Osteoblast (primary cell): ENCODE measurements at places on chromosomes 6 and 20. TPM values are rescaled to one million over a fixed set of nuclear protein-coding genes. Genes with fewer than 3 reads are reported as not detected.

Gene ZBTB12
- 2.1 and 3.6 TPM in 2 replicates for total RNA-seq

Gene FRK
- 1.1 and 1.2 TPM in 2 replicates for total RNA-seq

Gene CTCFL
- not detected in 2 replicates for total RNA-seq

Gene HCRTR2
- under 0.01 TPM in 1 of 2 replicates, not detected in the other for total RNA-seq

Gene VGLL2
- not detected in 2 replicates for total RNA-seq

Gene DZANK1
- 1.4 and 1.5 TPM in 2 replicates for total RNA-seq

Gene CFAP206
- total RNA-seq = 0.36 and 0.88 TPM in 2 replicates

Gene HRH3
- total RNA-seq = not detected in 2 replicates

Gene PAK1IP1
- total RNA-seq = 17.7 and 18.3 TPM in 2 replicates

Gene APOM
- 1.1 and 1.2 TPM in 2 replicates for total RNA-seq

Gene PTPRT
- not detected in 2 replicates for total RNA-seq

Gene ECT2L
- under 0.01 TPM in 1 of 2 replicates, not detected in the other for total RNA-seq

Gene MAFB
- 12.1 and 12.7 TPM in 2 replicates for total RNA-seq

Gene BCAS4
- total RNA-seq = 2.4 and 2.9 TPM in 2 replicates

Gene MICB
- 12.7 and 14.1 TPM in 2 replicates for total RNA-seq

Gene TTI1
- 14.4 and 14.8 TPM in 2 replicates for total RNA-seq

Gene MYO6
- total RNA-seq = 15.2 and 16.8 TPM in 2 replicates

Gene TSHZ2
- total RNA-seq = 3.5 and 3.6 TPM in 2 replicates

Gene COL9A1
- not detected in 2 replicates for total RNA-seq

Gene PSORS1C1
- total RNA-seq = 1.2 and 2.2 TPM in 2 replicates

Gene BPIFB4
- not detected in 2 replicates for total RNA-seq

Gene RAD21L1
- total RNA-seq = not detected in 2 replicates

Gene KHDC1L
- 0.72 TPM in 1 of 2 replicates, not detected in the other for total RNA-seq

Gene CLDN20
- not detected in 2 replicates for total RNA-seq

Gene SLC16A10
- total RNA-seq = under 0.01 TPM in 1 of 2 replicates, not detected in the other
